Heart left ventricle (tissue), 16 donors: ENCODE measurements at places on chromosomes 16 and 17.

- DNase-seq: no peak
These were observed 17.2 kb downstream of the CASKIN2 start for GRCh38 chr17:75498039-75498725.

GRCh38 chr16:26212599-26212998, 520.8 kb downstream of the HS3ST4 start:
- no peak for DNase-seq

GRCh38 chr16:62805221-62805857, 769.1 kb upstream of the CDH8 start:
- no peak for DNase-seq

DNA sequence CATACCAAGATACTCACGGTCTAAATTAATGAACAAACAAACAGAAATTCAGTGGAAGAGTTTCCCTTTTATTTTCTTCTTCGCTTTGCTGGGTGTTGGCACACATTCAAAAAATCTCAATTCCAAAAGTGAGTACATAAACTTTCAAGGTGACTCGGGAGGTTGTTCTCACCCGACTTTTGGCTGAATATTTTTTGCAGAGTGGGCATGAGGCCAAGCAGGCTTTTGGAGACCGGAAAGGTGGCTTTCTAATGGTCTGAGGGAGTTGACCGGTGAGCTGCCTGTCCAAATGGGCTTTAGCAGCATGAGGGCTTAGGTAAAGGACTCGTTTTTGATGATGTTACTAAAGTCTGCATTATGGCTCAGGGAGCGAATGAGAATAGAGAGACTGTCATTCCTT, 318.7 kb downstream of the CPPED1 start:
- DNase-seq: no peak

DNA sequence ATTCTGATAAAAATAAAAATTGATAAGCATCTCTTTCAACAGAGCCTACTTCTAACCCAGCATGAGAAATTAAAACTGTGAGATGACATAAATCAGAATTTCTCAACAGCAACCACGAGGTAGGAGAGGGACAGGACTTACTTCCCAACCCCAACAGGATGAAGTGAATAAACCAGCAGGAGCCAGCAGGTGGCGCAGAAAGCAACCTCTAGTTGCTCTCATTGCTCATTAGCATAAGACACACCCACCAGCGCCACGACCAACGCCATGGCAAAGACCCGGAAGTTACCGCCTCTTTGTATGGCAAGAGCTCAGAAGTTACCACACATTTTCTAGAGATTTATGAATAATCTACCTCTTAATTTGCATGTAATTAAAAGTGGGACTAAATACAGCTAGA, 189.4 kb upstream of the CDH8 start:
- peak; percentile 27 for DNase-seq

- peak; percentile 54 for DNase-seq
These were observed 17.8 kb downstream of the RARA start for GRCh38 chr17:40326832-40327199.

- no peak for DNase-seq
These were observed 56.1 kb downstream of the BANP start for GRCh38 chr16:88007321-88007731.

- DNase-seq: peak; percentile 12
These were observed 9.4 kb downstream of the KIAA0513 start for GRCh38 chr16:85037050-85037410.

DNA sequence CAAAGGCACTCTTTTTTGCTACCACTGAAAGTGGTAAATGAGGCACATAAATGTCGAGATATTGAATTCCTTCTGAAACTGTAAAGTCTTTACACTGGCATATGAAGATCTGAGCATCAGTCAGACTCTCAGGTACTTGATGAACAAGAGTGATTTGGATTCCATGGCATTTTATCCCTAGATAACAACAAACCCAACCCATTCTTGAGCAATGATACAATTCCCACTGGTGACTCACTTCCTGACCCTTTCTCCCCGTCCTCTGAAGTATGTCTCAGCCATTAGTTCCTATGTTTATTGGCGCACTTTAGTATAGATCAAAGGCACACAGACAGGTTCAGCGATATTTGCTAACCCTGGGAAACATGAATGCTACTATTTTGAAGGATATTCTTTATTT, 147.0 kb upstream of the RBFOX1 start:
- DNase-seq: no peak

DNA sequence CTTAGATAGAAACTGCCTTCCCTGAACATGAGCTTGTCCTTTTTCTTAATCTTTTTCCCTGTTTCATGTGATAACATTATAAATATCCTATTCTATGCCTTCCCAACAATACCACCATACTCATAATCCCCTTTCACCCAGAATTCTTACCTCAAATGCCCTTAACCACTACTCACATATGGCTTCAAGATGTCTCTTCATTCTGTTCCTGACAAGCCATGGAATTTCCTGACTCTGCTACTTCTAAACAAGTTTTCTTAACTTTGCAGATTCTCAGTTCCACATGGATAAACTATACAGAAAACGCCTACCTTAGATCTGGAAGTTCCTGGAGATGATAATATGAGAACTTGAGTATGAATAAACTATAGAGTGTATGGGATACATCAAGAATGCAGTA, 1217.8 kb downstream of the CDH8 start:
- DNase-seq: no peak

DNA sequence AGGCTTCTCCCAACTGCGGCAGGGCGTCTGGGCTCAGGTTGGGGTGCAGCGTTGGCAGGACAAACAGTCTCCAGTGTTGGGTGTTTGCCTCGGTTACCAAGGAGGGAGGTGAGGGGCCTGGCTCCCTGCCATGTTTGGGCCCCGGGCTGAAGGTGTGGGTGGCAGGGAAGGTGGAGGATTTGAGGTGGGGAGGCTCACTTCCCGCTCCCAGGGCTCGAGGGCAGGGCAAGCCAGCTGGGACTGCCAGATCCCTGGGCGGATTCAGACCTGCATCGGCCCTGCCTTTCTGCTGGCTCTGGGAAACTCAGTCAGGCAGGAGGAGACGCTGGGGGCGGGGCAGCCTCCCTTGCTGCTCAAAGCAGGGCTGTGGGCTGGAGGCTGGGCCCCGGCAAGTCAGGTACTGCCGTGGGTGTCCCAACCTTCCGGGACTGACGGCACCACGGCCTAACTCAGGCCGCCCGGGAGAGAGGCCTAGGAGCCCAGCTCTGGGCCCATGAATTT, 31.3 kb upstream of the KRT17 start:
- no peak for DNase-seq

DNA sequence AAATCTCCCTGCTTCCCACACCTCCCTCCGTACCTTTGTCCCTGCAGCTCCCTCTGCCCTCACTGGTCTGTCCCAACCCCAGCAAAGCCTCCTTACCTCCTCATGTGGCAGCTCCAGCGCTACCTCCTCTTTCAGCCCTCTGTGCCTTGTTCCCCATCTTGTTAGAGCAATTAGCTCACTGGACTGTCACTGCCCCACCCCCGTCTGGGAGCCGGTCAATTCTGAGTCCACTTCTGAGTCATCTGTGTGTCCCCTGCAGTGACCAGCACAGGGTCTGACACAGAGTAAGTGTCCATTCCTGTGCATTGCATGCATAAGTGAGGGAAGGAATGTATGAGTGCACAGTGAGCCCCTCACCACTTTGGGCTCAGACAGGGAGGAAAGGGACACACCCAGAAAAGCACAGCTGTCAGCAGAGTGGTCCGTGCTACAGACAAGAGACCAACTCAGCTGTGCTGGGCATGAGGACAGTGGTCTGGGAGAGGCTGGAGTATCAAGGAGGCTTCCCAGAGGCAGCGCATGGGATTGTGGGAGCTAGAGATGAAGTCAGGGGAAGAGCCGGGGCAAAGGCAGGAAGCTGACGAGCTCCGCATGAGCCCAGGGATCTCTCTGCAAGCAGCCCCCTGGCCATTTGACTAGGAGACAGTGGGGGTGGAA, 45.9 kb downstream of the PITPNM3 start:
- DNase-seq: no peak

DNA sequence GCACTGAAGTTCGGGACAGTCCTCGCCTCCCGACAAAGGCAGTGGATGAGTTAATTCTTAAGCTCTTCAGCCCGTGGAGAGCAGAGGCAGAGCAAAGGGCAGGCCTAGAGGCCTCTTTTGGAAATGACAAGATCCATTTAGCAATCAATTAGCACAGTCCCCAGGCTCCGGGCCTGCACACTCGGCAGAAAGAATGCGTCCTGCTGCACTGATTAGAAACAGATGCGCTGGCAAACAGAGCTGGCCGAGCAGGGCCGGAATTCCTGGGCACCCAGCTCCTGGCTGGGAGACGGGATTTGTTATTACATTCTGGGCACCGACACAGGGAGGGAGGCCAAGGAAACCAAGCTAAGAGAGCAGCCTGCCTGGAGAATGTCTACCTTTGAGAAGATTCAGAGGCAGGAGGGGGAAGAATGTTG, 162.9 kb downstream of the COPRS start:
- DNase-seq: peak; percentile 94

DNA sequence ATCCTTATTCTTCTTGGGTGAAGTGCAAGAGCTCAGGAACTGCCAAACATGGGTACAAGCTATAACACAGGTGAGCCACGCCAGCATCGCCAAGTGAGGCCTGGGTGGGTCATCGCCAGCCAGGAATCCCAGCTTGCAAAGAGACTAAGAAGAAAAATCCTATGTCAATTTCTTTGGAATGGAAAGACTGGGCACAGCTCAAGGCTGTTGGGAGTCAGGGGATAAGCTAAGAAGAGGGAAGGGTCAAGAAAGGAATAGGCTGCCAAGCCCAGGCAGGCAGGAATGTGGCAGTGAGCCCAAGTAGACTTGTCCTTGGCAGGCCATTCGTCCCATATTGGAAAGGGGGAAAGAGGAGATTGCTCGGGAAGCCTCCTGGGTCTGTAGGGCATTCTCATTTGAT, 191.4 kb upstream of the CDH5 start:
- no peak for DNase-seq

GRCh38 chr16:6897876-6898485, 434.7 kb upstream of the RBFOX1 start:
- no peak for DNase-seq

- no peak for DNase-seq
These were observed 55.3 kb downstream of the TMEM132E start for GRCh38 chr17:34634551-34635160.

GRCh38 chr16:1063728-1064127, 8.8 kb upstream of the SSTR5 start:
- DNase-seq: no peak

DNA sequence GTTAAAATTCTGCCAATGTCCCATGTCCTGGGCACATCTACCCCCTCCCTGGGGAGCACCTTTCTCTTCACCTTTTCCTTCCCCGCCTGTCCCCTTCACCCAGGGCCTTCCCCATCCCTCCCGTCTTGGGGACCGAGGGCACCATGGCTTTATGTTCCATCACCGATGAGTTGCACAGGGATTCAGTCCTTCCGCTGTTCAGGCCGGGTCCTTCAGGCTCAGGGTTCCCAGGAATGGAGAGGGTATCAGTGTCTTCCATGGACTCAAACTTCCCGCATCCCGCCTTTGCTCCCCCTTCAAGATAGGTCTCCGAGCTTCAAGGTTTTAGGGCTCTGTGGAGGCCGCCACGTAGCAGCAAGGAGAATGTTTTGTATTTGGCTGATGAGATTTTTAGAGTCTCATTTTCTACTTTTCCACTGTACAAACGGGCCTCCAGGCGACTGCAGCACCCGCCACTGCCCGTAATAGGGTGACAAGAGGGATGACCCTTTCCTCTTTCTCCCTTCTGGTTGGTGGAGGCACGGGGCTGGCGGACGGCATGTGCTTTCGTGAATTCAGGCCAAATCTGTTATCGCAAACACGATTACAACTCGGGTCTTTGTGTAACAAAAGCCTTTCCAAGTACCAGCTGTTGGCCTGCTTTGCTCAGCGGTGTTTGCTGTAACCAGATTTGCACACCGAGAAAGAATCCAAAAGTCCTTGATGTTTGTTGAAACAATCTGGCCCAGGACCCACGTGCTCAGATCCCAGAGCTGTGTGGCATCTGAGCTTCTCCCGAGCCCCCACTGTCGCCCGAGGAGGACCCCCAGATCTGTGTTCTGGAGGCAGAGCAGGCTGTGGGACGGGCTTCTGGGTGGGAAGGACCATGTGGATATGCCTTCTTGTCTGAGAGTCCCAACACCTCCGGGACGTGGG, 236.3 kb downstream of the SEC14L1 start:
- DNase-seq: peak; percentile 63

GRCh38 chr17:48457080-48457836, 27.2 kb upstream of the SKAP1 start:
- DNase-seq: peak; percentile 61

DNA sequence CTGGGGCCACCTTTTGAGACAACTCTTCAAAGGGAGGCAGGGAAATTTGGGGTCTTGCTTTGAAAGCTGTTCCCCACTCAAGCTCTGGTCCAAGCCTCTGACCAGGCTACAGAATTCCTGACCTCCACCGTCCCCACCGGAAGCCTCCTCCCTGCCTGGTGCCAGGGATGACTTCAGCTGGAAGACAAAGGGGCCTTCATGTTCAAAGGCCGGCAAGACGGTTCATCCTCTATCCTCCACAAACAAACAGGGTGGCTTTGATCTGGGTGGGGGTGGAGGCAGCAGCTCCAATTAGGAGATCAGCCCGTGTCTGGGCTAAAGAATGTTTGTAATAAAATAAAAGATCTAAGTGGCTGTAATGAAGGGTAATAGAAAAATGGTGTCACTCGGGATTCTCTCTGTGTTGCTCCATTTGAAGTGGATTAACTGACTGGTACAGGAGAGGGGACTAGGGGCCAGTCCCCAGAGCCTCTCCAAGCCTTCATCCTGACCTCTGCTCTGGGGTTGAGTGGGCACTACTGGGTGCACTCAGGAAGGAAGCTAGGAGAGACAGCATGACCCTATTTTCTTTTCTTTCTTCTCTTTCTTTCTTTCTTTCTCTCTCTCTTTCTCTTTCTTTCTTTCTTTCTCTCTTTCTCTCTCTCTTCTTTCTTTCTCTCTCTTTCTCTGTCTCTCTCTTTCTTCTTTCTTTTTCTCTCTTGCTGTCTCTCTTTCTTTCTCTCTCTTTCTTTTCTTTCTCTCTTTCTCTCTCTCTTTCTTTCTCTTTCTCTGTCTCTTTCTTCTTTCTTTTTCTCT, 27.5 kb upstream of the NKD1 start:
- DNase-seq: peak; percentile 9

- peak; percentile 87 for DNase-seq
These were observed 951 bp upstream of the GPRC5C start for GRCh38 chr17:74430706-74431567.

- DNase-seq: no peak
These were observed 279.5 kb downstream of the SEC14L1 start for GRCh38 chr17:77420095-77420803.

GRCh38 chr17:6780886-6781285, 4.9 kb downstream of the FBXO39 start:
- no peak for DNase-seq

- DNase-seq: no peak
These were observed 7.3 kb downstream of the KIF18B start for GRCh38 chr17:44940317-44940716.

DNA sequence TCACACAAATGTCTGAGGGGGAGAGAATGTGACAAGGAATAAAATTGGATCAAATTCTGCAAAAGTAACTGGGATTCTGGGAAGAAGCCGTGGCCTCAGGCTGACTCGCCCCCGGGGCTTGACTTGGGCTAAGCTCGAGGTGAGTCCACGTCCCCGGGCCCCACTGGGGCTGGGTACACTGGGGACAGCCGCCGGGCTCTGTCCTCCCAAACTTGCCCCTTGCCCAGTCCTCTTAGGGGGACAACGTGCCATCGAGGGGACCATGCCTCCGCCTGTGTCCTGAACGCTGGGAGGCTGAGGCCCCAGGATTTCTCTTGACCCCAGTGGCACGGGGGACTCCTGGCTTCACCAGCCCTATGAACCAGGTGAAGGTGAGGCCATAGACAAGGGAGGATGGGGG, 21.1 kb downstream of the DOC2B start:
- no peak for DNase-seq

GRCh38 chr16:23858542-23858941, 22.8 kb downstream of the PRKCB start:
- no peak for DNase-seq

GRCh38 chr16:87114832-87115231, 202.4 kb downstream of the C16orf95 start:
- DNase-seq: no peak
